ENCODE measurements at places on chromosomes 4 and X.

DNA sequence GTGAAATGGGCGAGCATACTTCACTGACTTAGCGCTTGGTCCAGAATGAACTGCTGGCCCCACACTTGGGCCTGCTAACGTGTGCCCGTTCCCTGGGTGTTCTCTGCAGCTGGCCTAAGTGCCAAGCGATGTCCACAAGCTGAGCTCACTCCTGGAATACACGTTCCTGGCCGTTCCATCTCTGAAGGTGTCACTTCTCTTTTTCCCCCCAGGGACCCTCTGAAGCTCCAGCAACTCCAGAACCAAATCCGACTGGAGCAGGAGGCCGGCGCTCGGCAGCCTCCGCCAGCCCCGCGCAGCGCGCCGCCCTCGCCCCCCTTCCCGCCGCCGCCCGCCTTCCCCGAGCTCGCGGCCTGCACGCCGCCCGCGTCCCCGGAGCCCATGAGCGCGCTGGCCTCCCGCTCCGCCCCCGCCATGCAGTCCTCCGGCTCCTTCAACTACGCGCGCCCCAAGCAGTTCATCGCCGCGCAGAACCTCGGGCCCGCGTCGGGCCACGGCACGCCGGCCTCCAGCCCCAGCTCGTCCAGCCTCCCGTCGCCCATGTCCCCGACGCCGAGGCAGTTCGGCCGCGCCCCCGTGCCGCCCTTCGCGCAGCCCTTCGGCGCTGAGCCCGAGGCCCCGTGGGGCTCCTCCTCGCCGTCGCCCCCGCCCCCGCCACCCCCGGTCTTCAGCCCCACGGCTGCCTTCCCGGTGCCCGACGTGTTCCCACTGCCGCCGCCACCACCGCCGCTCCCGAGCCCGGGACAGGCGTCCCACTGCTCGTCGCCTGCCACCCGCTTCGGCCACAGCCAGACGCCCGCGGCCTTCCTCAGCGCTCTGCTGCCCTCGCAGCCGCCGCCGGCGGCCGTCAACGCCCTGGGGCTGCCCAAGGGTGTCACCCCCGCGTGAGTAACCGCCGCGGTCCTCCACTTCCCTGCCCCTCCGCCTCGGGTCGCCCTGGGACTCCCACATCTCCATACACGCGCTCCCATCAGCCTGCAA, 132.3 kb downstream of the CBR4 start:
- peak; percentile 9 for DNase-seq

- DNase-seq: no peak
Observed at GRCh38 chr4:181752516-181752915, 490.7 kb upstream of the TENM3 start.

- DNase-seq: no peak
Observed at GRCh38 chrX:54825716-54826438, 18.3 kb downstream of the MAGED2 start.

DNA sequence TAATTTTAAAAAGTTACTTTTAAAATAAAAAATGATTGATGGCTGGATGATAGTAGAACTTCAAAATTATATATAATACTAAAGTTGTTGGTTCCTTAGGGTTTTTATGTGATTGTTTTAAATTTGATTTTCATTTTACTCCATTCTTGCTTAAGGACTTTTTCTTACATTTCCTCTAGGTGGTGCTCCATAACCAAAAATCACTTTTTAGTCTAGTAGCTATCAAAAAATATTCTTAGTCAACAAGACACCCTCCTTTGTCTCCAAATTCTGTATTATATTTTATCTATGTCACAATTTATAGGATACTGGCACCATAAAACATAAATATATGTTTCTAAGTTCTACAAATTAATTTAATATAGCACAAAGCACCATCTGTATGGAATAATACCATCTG, 67.2 kb upstream of the BRWD3 start:
- DNase-seq: no peak

- DNase-seq: no peak
Observed at GRCh38 chrX:105695451-105695850, 126.9 kb upstream of the NRK start.

- DNase-seq: peak; percentile 70
Observed at GRCh38 chrX:7586126-7586525, 256.8 kb upstream of the VCX start.

- DNase-seq: no peak
Observed at GRCh38 chrX:9355739-9356138, 109.1 kb upstream of the TBL1X start.

GRCh38 chr4:168574581-168575295, 77.9 kb downstream of the PALLD start:
- peak; percentile 18 for DNase-seq

DNA sequence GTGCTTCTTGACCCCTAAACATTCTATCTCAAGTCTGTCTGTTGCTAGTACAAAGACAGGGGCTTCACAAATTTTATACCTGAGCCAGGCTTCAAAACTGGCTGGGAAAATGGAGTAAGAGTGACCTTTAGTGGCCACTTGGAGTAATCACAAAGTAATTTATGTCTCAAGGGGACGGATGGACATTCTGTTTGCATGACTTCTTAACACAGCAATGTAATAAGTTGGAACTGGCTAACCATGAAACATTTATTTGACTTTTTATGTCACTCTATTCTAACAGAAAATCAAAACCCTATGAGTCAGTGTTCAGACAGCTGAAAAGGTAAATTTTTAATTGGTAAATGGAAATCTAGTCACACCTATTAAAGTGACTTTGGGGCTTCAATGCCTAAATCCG, 600.6 kb downstream of the ANKRD50 start:
- DNase-seq: peak; percentile 47

DNA sequence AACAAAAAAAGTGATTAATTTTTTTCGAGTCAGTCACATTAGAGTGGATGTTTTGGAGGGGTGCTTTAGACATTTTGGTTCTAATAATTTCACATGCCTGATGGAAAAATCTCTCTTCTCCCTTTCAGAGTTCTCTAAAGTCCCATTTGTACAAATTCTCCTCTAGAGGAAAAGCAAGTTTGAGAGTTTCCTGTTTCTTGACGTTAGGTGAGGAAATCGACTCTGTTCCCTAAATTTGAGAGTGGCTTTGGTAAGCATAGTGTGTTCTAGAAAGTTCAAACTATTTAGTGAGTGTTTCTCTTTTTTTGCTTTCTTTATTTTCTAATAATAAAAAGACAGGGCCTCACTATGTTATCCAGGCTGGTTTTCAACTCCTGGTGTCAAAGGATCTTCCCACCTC, 1.6 kb upstream of the ATP6AP2 start:
- DNase-seq: no peak

DNA sequence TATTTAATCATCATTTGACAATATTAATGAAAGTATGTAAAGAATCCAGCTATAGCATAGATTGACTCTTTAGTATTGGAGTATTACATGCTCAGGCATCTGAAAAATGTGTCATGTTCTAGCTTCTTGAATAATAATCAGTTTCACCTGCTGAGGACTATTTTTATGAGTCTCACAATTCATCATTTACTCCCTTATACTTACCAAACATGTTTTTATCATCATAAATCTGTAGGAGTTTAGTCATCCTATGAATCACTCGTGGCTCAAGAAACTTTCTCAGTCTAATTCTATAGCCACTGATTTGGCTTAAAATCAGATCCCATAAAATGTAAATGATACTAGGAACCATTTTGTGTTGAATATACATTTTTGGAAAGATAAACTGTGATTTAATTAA, 1616.1 kb downstream of the C4orf33 start:
- no peak for DNase-seq

- peak; percentile 46 for DNase-seq
Observed at GRCh38 chr4:73019462-73020047, 50.0 kb downstream of the COX18 start.

- no peak for DNase-seq
Observed at GRCh38 chr4:5887011-5887360, 5.9 kb downstream of the CRMP1 start.

All from spinal cord (tissue), 10 donors.